Globus pallidus (tissue), 1 donor: ENCODE measurements at places on chromosomes 2 and 18.

- DNase-seq, result no peak
These were observed 482 bp downstream of the DLGAP1 start for GRCh38 chr18:4454537-4455112.

DNA sequence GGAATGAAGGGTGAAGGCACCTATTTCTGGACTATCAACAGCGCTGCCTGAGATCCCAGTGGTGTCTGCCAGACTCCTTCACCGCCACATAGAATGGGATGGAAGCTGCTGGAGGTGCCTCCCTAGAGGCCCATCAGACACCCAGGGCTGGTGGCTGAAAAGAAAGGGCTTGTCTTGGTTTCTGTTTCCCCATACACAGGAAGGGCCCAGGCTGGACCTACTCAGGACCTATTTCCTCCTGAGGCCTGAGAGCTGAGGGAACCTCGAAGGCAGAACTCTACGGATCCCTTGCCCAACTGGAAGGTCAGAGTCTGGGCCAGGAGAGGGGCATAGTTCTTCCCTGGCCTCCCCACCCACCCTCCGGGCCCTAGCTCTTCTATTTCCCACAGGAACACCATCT lies 2.9 kb upstream of the CLEC4F start:
- no peak for DNase-seq

- DNase-seq, result no peak
These were observed 182.9 kb downstream of the DYM start for GRCh38 chr18:49277395-49278036.

- DNase-seq, result no peak
These were observed 23.0 kb upstream of the TMEM200C start for GRCh38 chr18:5918205-5918858.

- DNase-seq, result no peak
These were observed 39.5 kb downstream of the STON1 start for GRCh38 chr2:48569433-48569832.

DNA sequence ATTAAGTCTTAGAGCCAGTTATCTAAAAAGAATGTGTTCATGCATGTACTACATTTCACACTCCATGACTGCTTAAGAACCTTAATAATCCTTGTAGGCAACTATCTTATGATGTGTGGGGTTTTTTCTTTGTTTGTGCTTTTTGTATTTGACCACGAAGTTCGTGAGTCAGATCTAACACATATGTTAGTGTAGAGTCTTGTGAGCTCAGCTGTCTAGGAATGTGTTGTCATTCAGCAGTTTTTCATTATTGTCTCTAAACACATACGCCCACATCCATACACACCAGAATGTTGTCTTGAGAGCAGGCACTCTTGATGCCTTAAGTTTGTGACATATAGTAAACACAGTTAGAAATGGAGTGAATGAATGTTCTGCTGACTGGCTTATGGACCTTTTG lies 38.4 kb downstream of the CAB39 start:
- DNase-seq, result no peak

GRCh38 chr2:205386109-205386508 lies 296.2 kb upstream of the NRP2 start:
- DNase-seq, result no peak

DNA sequence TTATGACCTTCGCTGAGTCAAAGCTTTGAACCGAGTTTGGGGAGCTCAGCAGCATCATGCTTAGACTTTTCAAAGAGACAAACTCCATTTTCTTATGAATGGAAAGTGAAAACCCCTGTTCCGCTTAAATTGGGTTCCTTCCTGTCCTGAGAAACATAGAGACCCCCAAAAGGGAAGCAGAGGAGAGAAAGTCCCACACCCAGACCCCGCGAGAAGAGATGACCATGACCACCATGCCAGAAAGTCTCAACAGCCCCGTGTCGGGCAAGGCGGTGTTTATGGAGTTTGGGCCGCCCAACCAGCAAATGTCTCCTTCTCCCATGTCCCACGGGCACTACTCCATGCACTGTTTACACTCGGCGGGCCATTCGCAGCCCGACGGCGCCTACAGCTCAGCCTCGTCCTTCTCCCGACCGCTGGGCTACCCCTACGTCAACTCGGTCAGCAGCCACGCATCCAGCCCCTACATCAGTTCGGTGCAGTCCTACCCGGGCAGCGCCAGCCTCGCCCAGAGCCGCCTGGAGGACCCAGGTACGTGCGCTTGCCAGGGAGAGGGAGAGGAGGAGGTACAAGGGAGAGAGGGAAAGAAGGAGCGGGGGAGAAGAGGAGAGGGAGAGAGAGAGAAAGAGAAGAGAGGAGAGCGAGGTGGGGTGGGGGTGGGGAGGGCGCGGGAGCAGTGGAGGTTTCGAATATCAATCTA lies at the start of gene DLX1:
DLX1 (plus strand) TSS at position 48 of the 700 bp plus-strand sequence; CDS start at position 219, 171 bp downstream.
- no peak for DNase-seq

- DNase-seq, result no peak
These were observed 8.8 kb downstream of the LBH start for GRCh38 chr2:30239986-30240752.

DNA sequence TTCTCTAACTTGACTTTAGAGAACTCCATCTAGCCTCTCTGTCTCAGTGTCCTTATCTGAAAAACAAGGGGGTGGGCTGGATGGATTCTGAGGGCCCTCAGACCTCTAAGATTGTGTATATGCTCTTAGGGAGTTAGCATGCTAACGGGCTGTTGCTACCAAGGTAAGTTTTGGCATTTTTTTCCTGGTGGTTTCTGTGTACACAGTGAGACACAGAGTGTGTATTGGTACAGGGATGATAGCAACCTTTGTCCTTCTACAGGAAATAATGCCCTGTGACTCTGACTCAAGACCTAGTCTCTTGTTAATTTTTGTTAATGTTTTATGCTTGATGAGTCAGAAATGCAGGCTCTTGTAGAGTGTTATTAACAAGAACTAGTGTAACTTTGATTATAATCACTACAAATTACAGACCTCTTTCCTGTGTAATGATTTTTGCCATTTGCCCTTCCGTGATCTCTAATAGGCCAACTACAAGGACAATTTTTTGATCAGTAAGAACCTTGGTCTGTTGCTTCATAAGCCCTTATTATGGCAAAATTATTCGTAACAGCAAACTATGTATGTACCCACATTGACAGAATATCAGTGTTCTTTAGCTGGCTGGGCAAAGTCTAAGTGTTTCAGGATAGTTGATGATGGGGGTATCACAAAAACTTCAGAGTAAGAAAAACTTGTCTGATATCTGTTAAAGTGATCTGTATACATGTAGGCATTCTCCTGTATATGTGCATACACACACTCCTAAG lies 89.7 kb downstream of the SPTBN1 start:
- DNase-seq, result no peak

GRCh38 chr2:119246884-119247843 lies 23.5 kb downstream of the STEAP3 start:
- DNase-seq, result no peak

GRCh38 chr18:68699043-68699442 lies 15.9 kb downstream of the TMX3 start:
- DNase-seq, result no peak

DNA sequence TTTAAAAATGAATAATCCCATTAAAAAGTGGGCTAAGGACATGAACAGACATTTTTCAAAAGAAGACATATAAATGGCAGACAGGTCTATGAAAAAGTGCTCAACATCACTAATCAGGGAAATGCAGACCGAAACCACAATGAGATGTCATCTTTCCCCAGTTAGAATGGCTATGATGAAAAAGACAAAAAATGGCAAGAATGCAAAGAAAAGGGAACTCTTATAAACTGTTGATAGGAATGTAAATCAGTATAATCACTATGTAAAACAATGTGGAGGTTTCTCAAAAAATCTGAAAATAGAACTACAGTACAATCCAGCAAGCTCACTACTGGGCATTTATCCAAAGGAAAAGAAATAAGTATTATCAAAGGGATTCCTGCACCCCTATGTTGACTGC lies 169.2 kb downstream of the METTL4 start:
- DNase-seq, result no peak

GRCh38 chr18:76498064-76498463 lies 3.0 kb upstream of the ZNF516 start:
- DNase-seq, result no peak

DNA sequence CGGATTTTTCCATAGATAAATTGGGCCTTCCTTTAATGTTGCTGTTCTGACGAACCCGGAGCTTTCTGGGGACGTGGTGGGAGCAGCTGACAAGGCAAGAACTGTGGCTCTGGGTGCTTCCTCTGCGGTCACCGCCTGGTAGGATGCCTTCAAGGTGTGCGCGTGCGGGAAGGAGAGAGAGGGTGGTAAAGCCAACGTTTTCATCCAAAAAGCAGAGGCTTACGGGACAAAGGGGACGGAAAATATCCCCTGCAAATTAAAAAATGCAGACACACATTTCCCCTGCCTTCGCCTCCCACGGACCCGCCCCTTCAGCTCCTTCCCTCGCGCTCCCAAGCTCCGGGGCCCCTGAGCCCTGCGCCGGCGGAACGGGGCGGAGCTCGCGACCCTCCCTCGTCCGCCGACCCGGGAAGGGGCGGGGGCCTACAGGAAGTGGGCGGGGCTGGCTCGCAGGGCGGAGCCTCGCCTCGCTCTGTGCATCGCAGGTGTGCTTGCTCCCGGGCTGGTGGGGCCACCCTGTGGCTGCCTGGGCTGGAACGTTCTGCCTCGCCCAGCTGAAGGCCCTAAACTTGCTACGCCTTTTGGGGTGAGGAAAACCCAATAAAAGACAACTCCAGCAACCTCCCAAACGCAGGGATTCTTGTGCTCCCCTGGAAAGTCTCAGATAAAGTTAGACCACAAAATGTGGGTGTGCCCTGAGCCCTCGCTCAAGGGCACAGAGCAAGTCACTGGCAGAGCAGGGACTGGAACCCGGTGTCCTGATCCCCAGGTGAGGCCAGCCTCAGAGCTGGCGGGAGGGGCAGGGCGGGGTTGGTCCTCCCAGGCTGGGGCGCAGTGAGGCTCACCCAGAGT lies 25.4 kb upstream of the SLC66A3 start:
- no peak for DNase-seq

- DNase-seq, result no peak
These were observed 11.4 kb upstream of the SLC20A1 start for GRCh38 chr2:112634153-112634873.

GRCh38 chr2:7517851-7518250 lies 600.6 kb downstream of the RNF144A start:
- DNase-seq, result no peak

DNA sequence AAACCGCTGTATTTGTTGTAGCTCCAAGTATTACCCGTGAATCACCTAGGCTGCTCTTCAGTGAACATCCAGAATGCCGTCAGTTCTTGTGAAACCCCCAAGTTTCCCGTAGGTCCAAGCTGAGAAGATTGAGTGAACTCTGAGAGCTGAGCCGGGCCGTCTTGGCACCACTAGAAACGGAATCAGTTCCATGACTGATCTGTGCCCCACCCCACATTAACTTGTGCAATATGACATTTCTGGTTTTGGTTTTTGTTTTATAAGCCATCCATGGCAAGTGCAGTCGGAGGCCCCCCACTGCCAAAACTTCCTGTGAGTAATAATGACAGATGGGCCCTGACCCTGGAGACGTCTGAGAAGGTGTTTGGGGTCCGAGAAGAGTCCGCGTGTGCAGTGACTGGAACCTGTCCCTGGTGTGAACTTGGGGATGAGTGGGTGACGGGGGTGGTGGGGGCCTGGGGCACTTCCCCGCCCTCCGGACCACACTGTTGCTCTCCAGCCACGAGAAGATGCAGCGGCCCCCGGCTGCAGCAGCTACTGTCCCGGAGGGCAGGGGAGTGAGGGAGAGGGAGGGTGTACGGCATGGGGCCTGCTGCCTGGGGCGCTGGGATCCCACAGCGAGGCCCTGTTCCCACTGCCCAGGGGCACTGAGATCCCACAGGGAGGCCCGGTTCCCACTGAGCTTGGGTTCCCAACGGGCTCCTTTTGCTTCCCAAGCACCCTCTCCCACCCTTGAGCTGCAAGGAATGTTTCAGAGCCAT lies 26.5 kb downstream of the NFATC1 start:
- no peak for DNase-seq

GRCh38 chr2:239287461-239287860 lies 113.4 kb downstream of the HDAC4 start:
- DNase-seq, result no peak

DNA sequence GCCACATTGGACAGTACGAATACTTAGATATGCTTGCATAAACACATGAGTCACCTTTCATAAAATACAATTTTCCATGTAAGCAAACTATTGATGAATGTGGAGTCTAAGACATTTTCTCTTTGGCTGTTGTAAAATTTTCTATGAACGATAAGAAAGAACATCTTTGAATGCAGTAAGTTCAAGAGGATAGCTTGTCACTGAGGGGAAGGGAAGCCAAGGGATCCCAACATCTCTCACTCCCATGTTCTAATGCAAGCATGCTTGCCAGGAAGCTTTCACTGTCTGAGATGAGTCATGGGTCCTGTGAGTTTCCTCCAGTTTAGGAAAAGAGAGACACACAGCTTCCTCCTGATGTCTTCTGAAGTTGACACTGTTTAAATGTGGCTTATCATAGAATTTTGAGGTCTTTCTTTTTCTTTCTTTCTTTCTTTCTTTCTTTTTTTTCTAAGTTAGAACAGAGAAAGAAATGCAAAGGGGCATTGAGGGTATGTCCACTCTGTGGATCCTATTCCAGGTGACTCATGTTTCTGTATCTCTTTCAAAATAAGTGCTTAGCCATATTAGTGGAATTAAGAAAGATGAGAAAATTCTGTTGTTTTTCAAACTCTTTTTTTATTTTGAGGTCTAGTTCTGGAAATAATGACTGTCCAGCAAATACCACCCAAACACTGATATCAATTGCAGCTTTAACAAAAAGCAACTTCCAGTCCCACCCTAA lies 146.6 kb downstream of the RDH14 start:
- no peak for DNase-seq

GRCh38 chr18:46070815-46071652 lies 1.0 kb downstream of the PSTPIP2 start:
- DNase-seq, result peak; percentile 18

DNA sequence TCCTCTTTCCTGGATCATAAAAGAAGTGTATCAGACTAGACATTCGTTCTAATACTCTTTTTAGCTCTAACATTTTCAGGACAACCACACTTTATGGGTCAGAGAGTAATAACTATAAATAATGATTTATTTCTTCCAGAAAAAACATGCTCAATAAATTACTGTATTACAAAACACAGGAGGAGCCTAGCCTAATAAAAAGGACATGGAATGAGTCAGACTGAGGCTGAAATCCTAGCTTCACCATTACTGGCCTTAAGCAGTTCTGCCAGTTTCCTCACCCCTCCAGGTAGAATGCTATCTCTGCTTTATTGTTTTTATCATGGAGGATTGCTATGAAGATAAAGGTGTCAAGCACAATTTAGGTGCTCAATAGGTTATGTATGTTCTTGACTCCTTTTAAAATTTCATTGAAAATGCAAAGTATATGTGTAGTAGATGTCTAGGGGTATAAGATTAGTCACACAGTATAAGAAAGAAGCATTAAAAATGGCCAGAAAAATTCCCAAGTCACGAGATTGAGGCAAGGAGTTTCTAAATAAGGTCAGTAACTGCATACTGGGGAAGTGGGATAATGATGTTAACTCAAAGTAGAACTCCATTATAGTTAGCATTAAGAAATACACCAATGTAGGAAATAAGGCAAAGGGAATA lies 105.5 kb upstream of the NEUROD1 start:
- no peak for DNase-seq
